Activated naive CD8-positive, alpha-beta T cell treated with anti-CD3 and anti-CD28 coated beads, Interleukin-2, amount 50 U/mL, for 16 hours (primary cell): ENCODE measurements at places on chromosomes 7 and 10.

DNA sequence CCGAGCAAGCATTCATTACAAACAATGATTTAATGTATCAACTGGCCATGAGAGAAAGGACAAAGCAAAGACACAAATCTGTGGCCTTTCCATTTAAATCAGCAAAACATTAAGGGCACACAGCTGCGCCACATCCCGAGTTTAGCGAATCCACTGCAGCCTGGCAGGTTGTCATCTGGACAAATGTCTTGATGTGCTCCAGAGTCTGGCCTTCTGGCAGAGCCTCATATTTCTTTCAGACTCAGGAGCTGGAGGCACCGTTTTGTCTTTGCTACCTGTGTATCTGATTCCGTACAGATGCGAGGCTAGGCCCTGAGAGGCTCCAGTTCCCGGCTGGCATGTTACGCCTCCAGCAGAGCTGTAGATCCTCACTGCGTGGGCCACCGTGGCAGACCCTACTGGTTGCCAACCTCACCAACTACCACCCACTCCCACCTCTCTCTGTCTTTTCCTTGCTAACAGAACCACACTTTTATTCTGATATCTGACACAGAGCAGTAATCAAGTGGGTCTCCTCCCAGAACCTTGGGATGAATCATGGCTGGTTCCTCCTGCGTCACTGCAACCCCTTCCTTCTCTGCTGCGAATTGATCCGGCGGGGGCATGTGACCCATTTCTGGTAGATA is 40.9 kb upstream of the EFCAB10 start:
- DNase-seq, result no peak

DNA sequence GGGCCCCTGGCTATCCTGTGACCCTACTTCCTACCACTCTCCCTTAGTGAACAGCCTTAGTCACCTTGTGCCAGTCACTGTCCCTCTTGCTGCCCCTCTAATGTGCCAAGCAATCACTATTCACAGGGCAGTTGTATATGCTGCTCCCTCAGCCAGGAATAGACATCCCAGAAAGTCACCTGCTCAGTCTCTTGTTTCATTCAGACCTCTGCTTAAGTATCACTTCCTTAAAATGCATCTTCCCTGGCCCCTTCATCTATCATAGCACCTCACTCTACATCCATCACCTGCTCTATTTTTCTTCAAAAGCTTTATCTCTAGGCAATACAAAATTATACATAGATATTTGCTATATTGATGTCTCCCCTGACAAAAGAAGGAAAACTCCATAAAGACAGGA is 328.4 kb upstream of the NFE2L3 start:
- no peak for DNase-seq

DNA sequence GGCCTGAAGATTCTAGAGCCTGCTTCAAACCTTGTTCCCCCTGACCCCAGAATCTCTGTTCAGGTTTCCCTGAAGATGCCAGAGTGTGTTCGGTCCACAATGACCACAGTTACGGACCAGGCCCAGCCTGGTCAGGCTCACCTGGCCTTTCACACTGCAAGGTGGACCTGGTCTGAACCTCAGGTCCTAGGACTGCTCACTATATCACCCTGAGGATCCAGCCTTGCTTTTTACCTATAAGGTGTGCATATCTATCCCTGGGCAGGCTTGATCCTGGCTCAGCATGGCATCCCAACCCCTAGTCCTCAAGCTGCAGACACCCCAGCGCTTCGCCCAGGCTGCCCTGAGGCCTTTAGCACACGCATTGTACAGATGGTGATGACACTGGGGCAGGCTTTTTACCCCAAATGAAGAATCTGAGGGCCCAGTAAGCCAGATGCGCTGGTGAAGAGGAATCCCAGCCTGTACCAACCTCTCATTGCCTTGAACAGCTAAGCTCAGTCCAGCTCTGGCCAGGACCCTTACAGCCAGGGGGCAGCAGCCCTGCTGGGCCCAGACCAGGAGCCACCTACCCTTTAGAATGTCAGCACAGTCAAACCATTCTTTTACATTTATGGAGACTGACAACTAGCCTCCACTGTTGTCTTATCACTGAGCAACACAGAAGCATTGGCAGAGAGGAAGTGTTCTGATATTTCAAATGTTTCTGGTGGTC is 28.0 kb downstream of the MAT1A start:
- DNase-seq, result no peak

GRCh38 chr10:21920633-21921032 is 82.9 kb downstream of the DNAJC1 start:
- no peak for DNase-seq

DNA sequence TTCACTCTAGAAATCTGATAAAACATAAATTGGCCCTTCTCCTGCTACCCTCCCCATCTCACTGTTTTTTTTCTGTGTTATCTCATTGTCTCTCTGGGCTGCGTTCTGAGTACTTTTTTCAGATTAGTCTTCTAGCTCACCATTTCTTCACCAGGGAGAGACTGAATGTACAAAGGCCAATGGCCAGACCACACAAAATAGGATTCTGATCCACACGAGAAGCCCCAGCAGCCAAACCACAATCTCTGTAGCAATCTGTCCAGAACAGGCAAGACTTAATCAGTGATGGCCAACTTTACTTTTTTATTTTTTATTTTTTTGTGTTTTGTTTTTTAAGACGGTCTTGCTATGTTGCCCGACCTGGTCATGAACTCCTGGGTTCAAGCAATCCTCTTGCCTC is 55.9 kb upstream of the PAPSS2 start:
- no peak for DNase-seq

DNA sequence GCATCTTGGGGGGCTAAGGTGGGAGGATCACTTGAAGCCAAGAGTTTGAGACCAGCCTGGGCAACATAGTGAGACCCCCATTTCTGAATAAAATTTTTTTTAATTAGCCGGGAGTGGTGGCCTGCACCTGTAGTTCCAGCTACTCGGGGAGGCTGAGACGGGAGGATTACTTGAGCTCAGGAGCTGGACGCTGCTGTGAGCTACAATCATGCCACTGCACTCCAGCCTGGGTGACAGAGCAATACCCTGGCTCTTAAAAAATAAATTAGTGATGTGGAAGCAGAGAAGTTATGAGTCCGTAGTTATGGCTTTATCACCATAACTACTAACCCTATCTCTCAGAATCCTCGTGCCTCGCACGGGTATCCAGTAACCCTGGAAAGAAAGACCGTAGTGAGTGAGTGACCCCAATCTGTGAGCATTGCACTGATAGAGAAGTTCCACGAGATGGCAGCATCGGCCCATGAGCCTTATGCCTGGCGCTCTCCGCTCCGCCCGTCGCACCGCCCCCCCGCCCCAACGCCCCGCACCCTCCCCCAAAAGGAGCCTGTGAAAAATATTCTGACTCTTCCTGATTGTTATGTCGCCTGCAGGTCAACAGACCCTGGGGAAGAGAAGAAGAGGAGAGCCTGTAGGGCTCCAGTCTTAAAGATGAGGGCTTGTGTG is 4.9 kb upstream of the SLC29A3 start:
- DNase-seq, result no peak

DNA sequence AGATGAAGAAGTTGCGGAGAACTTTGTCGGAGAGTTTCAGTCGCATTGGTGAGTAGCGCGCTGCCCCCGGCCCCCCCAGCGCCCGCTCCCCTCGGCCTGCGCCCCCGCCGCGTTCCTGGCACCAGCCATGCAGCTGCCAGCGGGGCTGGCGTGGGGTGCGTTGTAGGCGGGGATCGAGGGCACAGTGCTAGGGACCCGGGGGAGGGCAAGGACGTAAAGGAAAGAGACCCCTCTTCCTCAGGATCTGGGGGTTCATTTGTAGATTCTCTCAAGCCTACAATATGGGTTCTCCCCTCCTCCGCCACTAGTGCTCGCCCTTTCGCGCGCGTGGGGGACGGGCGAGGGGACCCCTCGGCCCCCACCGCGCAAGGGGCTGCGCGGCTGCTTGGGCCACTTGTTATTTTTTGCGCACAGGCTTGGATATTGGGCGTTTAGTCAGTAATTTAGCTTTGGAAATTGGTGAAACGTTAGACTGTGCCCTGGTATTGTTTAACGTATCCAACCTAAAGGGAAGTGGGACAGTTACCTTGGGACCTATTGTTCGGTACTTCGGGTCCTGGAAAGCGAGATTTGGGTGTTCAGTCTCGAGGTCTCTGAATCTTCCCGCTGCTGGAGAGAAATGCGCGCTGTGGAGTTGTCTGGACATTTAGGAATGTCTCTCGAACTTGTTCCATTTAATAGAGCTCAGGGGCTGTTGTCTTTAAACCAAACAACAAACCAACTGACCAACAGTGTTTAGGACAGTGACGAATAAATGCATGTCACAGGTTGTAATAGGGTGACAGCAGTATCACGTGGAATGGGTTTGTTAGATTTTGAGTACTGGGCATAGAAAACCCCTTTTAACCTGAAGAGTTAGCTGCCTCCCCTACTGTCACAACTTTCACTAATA is 796 bp downstream of the CDK14 start:
- DNase-seq, result no peak

GRCh38 chr7:137930581-137930980 is 71.3 kb downstream of the CREB3L2 start:
- no peak for DNase-seq

DNA sequence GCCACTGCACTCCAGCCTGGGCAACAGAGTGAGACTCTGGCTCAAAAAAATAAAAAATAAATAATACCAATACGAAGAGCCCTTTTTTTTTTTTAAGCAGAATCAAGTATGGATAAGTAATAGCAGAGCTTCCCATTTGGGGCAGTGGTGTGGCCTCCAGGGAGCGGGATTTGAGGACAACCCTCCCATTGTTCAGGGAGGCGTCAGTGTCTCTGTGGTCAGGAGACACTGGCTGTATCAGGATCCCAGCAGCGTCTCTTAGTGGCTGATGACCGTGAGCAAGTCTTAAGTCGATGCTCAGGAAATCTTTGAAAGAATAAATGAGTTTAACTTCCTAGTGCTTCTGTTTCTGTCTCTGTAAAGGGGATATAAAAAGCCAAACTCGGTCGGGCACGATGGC is 25.2 kb upstream of the SH2B2 start:
- no peak for DNase-seq

GRCh38 chr7:108285003-108285368 is 154.8 kb upstream of the LAMB4 start:
- no peak for DNase-seq

GRCh38 chr7:37445790-37446189 is 2.9 kb downstream of the ELMO1 start:
- DNase-seq, result no peak

- no peak for DNase-seq
Measured at GRCh38 chr10:11663763-11664555, 52.5 kb upstream of the USP6NL start.

DNA sequence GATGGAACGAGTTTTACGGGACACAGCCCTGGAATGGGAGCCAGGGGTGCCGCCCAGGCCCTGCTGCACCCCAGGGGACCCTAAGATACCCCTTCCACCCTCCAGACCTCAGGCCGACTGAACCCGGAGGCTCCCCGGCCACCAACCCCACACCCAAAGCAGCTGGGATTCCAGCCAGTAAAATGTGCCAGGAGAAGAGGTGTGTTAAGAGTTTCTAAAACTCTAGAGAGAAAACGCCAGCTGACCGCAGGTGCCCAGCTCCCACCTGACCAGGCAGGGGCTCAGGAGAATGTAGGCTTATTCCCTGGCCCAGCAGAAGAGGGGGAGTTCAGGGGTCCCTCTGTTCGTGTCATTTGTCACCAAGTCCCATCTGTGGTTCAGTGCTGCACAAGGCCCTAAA is 17.5 kb downstream of the NUDT1 start:
- no peak for DNase-seq

- no peak for DNase-seq
Measured at GRCh38 chr7:155972651-155973390, 160.6 kb upstream of the SHH start.

- no peak for DNase-seq
Measured at GRCh38 chr10:106519376-106520030, 645.0 kb downstream of the SORCS1 start.
